ENCODE measurements at places on chromosomes 6 and 20.

- no peak for ATAC-seq
These were observed 144.3 kb upstream of the SULF2 start for GRCh38 chr20:47929368-47930115.

GRCh38 chr6:75612434-75612833, 10.8 kb downstream of the SENP6 start:
- ATAC-seq, result peak; percentile 48

- no peak for ATAC-seq
These were observed 18.3 kb downstream of the DDX27 start for GRCh38 chr20:49237531-49237930.

- ATAC-seq, result no peak
These were observed 13.3 kb upstream of the KIAA1586 start for GRCh38 chr6:57033228-57033627.

DNA sequence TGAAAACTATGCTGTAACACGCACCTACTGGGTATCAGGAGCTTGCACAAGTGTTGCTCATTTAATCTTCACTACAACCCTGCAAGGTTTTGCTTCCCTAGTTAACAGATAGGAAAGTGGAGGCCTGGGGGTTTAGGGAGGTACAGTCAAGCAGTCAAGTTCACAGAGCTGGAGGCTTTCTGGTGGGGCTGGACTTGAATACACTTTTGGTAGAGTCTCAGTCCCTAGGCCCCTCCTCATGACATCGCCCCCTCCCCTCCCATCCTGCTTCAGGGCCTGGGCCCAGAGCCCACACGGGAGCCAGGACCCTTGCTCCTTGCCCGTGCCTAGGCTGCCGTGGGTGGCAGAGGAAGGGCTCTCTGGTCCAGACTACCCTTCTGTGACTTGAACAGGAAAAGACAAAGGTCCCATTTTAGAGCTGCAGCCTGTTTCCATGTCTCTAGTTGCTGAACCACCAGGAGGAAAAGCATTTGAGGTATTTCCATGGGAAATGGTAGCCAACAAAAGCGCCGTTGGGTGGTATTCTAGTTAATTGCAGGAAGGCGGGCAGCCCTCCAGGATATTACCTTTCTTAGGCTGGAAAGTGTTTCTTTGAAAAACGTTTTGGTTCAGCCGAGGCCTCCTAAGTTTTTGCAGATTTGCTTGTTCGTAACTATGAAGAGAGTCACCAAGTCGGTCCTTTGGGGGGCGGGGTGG, 84.9 kb downstream of the CDC5L start:
- no peak for ATAC-seq

DNA sequence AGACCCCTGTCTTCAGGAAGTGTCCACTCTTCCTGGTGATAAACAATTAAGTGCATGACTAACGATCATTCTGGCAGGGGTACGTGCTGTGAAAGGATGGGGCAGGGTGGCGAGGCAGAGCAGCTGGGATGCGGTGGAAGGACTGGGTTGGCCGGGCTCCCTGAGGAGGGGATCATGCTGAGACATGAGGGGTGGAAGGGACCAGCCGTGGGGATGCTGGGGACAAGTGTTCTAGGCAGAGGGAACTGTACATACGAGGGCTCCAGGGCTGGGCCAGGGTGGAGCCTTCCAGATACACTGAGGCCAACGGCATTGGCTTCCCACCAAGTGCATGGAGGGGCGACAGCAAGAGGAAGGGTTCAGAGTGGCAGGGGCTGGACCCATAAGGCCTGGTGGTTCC, 65.7 kb upstream of the SIRPA start:
- no peak for ATAC-seq

- no peak for ATAC-seq
These were observed 514.2 kb downstream of the C6orf118 start for GRCh38 chr6:164795056-164795815.
